ENCODE measurements at places on chromosomes 6 and 20. TPM values are rescaled to one million over a fixed set of nuclear protein-coding genes. Genes with fewer than 3 reads are reported as not detected.

The BTN1A1 gene
- 0.22 TPM for polyA plus RNA-seq

The MTHFD1L gene
- 5.4 TPM for polyA plus RNA-seq

The KHDC1L gene
- not detected for polyA plus RNA-seq

The NOTCH4 gene
- polyA plus RNA-seq: 6.3 TPM

The VIP gene
- polyA plus RNA-seq: not detected

The NEURL2 gene
- polyA plus RNA-seq: 3.3 TPM

The GINS1 gene
- polyA plus RNA-seq: 0.61 TPM

The TAB2 gene
- polyA plus RNA-seq: 31.6 TPM

The C20orf144 gene
- 0.27 TPM for polyA plus RNA-seq

The FAM83C gene
- polyA plus RNA-seq: not detected

All from B cell (primary cell).